Renal pelvis (tissue), 12 donors: ENCODE measurements at places on chromosomes 11 and 22. TPM values are rescaled to one million over a fixed set of nuclear protein-coding genes. Genes with fewer than 3 reads are reported as not detected.

The DESI1 gene
- polyA plus RNA-seq = 25.0 TPM

The ASCC2 gene
- 52.1 TPM for polyA plus RNA-seq

The RFPL3 gene
- not detected for polyA plus RNA-seq

The OR5B21 gene
- not detected for polyA plus RNA-seq

The C22orf31 gene
- polyA plus RNA-seq = 0.76 TPM

The TEX54 gene
- 0.36 TPM for polyA plus RNA-seq

The RASL10A gene
- 0.58 TPM for polyA plus RNA-seq

The FAT3 gene
- polyA plus RNA-seq = 10.8 TPM

The POTEH gene
- polyA plus RNA-seq = not detected

The PRAME gene
- 0.94 TPM for polyA plus RNA-seq

The RAB39A gene
- 0.73 TPM for polyA plus RNA-seq

The CYTH4 gene
- 4.5 TPM for polyA plus RNA-seq
